ENCODE measurements at places on chromosomes 1 and 21.

DNA sequence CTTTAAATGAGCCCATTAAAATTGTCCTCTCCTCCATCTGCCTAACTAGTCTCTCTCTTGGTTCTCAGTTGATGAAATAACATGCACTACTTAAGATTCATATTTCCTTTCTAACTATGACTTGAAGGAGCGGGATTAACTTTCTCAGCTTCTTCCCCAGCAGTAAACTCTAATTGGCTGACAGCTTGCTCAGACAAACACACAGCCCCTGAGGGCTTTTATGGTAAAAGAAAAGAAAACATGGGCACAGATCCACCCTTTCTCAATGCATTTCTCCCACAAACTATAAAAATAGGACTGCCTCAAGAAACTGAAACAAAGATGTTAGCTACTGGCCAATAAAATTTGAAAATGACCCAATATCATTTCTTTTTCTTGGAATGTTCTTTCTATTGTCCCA, 703.1 kb downstream of the ADGRL2 start:
- no peak for DNase-seq

- no peak for DNase-seq
Measured at GRCh38 chr1:248372394-248372793, 3.2 kb upstream of the OR2T6 start.

GRCh38 chr1:246106342-246106763, 400.7 kb downstream of the SMYD3 start:
- no peak for DNase-seq

- no peak for DNase-seq
Measured at GRCh38 chr1:214022229-214022791, 34.5 kb downstream of the PROX1 start.

DNA sequence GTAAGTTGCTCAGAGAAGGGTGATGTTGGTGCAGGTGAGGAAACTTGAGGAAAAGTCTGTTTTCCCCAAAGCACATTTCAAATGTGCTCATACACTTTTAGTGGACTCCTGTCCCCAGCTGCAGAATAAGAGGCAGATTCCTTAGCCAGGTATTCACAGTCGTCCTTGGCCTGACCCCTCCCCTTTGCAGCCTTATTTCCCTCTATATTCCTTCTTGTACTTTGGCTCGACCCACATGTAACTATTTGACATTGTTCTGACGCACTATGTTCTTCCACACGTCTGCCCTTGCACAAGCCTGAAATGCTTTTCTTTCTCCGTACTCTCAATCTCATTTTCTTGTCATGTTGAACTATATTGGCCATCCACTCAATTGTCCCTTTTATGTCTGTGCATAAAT, 498.4 kb upstream of the USP24 start:
- DNase-seq, result no peak

Measured in activated CD4-positive, alpha-beta T cell treated with anti-CD3 and anti-CD28 coated beads, Interleukin-2, amount 10 ng/mL, durations not matched to agents 7 days and 5 days (primary cell).